ENCODE measurements at places on chromosomes 5 and 9.

- DNase-seq = no peak
Observed at GRCh38 chr5:181263633-181264032, 2.7 kb upstream of the TRIM52 start.

GRCh38 chr9:76310577-76310976 is 83.6 kb downstream of the RFK start:
- no peak for DNase-seq

DNA sequence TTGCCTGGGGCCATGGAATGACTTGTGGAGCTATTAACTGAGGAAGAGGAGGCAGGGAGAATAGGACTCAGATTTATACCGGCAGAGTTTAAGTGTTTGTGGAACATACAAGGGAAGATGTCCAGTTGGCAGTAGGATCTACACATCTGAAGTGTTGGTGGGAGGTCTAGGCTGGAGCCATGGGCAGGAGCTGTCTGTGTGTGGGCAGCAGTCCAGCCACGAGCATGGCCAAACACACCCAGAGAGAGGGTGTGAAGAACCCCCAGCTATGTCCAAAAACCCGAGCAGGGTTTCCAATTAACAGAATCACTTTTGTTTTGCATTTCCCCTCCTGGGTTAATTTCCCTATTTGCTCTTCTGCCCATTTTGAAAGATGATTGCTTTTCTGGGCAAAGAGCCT is 393.7 kb downstream of the CDK5RAP2 start:
- DNase-seq = no peak

DNA sequence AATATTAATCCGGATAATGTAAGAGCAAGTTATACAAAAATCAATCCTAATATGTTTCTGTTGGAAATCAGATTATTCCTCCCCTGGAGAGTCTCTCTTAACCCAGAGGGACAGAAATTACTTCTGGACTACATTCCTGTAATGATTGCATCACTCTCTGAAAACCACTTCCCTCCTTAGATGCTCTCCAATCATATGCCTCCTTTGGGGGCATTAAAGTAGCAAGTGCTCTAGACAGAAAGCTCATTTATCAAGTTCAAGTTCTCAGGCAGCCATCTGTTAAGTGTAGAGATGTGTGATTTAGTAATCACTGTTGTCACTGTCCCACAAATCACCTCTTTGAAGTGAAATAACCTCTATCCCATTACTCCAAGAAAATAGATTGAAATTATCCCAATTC is 247.1 kb downstream of the SLCO4C1 start:
- no peak for DNase-seq

DNA sequence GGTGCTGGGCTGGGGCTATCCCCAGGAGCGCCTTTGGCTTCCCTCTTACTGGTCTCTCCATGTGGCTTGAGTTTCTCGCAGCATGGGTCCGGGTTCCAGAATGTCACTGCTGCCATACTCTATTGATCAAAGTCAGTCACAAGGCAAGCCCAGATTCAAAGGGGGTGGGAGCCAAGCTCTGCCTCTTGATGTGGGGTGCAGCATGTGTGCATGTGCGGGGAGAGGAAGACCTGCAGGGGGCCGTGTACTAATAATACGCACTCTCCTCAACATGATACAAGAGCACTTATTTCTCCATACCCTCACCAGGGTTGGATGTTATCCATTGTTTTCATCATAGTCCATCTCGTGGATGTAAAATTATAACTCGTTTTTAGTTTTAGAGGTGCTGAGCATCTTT is 81.2 kb downstream of the NDFIP1 start:
- no peak for DNase-seq

GRCh38 chr5:170843870-170844269 is 17.9 kb upstream of the RANBP17 start:
- no peak for DNase-seq

DNA sequence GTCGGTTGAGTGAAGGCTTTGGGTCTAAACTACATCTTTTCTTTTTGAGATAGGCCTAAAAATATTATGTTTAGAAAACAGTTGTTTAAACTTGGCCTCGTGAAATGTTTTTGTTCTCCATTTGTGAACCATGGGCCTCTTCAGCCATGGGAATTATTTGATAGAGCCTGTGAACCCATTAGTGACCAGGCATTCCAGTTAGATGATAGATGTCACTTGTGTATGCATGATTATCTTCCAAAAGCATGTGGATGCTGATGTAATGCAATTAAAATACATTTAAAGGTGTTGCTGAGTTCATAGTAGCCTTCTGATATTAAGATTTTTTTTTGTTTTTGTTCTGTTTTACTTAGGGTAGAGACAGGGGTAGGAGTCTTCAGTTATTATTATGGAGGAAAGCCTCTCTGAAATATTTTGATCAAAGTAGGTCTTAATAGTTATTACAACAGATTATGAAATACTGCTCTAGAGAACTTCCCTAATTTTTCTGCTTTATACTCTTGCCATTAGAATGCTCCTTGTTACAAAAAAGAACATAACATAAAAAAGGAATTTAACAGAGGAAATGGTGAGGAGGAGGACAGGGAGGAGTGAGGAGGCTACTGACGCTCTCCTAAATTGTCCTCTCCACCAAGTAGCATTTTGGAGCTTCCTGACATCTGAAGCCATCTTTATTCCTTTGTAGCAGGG is 32.9 kb downstream of the CPEB4 start:
- DNase-seq = no peak

GRCh38 chr5:36944607-36945225 is 68.1 kb downstream of the NIPBL start:
- no peak for DNase-seq

DNA sequence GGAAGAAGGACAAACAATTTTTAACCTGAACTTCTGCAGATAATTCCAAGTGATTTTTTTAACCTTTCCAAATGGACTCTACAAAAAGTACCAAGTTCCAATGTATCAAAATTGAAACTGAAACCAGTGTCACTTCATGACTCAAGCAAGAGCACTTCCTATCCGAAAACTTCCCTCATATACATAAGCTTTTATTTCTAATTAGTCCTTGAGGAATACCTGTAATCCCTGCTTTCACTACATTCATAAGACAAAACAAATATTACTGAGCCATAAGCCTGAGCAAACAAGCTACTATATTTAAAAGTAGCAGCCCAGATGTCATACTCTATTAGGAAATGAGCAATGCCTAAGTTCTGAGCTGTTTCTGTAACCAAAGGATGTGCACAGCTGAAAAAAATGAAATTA is 224.4 kb downstream of the EBF1 start:
- no peak for DNase-seq

- no peak for DNase-seq
Observed at GRCh38 chr5:39422036-39422606, 2.7 kb downstream of the DAB2 start.

DNA sequence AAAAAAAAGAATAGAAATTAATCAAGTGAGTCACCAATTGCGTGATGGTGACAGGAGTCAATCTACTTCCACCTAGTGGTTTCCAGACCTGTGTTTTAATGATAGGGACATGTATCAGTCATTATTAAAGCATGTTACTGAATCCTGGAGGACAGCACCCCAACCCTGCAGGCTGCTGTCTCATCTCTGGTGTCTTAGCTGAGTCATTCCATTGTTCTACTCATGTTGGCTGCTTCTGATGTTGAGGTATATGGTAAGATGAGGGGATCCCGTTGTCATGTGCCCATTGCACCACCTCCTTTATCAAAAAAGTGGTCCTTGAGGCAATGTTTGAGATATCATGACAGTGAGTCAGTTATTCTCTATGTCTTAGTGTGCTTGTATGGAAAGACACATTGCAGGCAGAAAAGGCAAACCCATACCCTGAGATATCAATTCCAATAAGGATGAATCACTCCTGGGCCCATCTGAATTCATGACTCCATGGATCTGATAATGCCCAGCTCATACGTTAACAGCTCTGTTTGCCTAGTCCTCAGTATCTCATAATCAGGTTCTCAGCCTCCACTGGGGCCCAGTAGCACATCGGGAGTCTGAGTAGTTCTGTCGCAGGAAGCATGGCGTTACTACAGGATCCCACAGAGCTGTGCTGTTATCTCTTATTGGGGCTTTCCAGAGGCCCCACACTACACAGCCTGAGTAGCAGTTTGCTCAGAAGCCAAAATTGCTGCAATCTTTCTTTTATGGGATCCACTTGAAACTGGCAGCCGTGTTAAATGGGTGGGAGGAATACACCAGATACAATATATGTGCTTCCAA is 31.2 kb downstream of the HMGCS1 start:
- no peak for DNase-seq

- DNase-seq = no peak
Observed at GRCh38 chr9:98142182-98142907, 23.3 kb upstream of the TRIM14 start.

GRCh38 chr5:139895046-139895445 is 99.4 kb downstream of the PSD2 start:
- DNase-seq = no peak

DNA sequence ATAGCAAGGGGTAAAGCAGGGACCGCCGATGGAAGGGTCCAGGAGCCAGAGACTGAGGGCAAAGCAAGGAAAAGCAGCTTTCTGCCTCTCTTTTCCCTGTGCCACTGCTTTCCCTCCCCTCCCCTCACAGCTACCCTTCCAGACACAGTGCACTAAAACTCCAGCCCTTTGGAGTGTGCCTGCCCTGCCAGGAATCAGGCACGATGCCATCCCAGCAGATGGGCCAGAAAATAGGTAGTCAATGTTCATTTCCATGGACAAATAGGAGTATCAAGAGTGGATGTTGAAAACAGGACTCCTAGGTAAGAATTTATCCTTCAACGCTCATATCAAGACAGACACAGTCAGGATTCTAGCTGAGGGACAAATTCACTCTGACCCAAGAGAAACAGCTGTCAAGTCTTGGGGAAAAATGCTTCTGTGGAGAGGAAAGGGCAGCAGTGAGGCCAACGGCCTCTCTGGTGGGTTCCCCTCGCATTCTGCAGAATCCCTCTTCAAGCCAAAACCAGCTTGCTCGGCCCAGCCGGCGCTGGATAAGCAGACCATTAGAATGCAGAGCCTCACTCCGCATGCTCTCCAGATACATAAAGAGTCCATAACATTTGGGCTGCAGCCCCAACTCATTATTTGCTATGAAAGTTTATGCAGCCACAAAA is 138.0 kb downstream of the CAAP1 start:
- DNase-seq = no peak

- DNase-seq = no peak
Observed at GRCh38 chr9:80885894-80886293, 803.5 kb downstream of the TLE1 start.

- no peak for DNase-seq
Observed at GRCh38 chr9:4214486-4214885, 85.4 kb downstream of the GLIS3 start.

- no peak for DNase-seq
Observed at GRCh38 chr9:97558701-97559101, 57.2 kb downstream of the TMOD1 start.

DNA sequence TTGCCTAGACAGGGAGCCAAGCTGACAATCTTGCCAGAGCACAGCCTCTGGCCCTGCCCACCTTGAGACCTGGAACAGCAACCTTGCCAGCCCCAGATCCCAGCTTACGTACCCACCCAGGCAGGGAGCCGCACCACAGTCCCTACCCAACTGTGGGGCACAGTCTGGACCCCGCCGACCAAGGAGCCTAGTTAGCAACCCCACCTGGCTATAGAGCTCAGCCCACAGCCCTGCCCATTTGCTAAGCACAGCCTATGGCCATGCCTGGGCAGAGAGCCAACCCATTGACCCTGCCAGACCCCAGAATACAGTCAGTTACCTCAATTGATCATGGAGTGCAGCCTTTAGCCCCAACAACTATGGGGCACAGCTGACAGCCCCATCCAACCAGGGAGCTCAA is 97.9 kb upstream of the SH3GL2 start:
- no peak for DNase-seq

- DNase-seq = no peak
Observed at GRCh38 chr5:175824676-175825075, 46.7 kb upstream of the CPLX2 start.

DNA sequence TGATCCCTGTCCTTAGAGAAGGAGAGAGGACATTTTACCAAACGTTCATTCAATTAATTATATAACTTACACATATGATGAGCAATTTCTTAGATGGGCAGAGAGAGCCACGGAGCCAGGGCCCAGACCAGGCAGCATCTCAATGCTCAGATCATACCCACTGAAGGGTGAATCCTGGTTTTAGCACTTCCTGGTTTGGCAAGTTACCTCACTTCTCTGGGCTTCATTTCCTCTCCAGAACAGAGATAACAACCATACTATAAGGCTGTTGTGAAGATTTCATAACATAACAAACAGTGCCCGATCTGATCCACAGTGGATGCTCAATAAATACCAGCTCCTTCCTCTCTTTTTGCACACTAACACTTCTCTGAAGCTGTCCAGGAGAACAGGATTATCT is 271.1 kb downstream of the DENND1A start:
- DNase-seq = no peak

Data from esophagus squamous epithelium (tissue), 5 donors.